ENCODE measurements at places on chromosomes 4 and X.
A peak's percentile ranks its signal among the peaks of the same experiment; 100 is the strongest.

- DNase-seq: no peak
Observed at GRCh38 chr4:76616526-76616925, 181.5 kb downstream of the SHROOM3 start.

- DNase-seq: no peak
Observed at GRCh38 chr4:32147446-32148085, 1427.4 kb downstream of the PCDH7 start.

GRCh38 chrX:121932688-121933087, 885.3 kb downstream of the GLUD2 start:
- DNase-seq: no peak

GRCh38 chr4:184940500-184940899, 77.8 kb upstream of the HELT start:
- no peak for DNase-seq

DNA sequence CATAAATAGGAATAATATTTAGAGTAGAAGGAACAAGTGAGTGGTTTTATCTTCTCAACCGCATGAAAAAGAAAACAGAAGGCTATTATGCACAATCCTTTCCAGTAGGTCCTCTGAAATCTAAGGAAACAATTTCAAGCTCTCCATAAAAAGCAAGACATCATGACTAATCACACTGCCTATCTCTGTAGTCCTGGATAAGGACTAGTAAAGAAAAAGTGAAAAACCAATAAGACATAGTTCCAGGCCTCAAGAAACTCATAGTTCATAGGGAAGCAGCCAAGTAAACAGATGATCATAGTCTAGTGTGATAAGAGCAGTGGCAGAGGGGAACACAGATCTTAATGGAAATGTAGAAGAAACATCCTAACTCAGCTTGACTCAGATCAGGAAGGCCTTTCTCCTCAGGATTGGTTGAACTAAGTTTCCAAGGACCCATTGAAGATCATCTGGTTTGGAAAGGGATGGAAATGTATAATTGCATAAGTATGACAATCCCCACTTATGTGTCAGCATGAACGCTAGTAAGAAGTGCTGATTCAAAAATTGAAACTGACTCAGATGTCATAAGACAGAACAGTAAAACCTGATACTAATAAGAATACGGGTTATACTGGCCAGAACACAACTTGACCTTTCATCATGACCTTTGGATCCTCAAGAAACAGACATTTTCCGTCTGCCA, 155.3 kb downstream of the GRIA3 start:
- no peak for DNase-seq

GRCh38 chrX:12789976-12790375, 1.2 kb upstream of the PRPS2 start:
- no peak for DNase-seq

- no peak for DNase-seq
Observed at GRCh38 chrX:40145923-40146261, 48.1 kb upstream of the BCOR start.

DNA sequence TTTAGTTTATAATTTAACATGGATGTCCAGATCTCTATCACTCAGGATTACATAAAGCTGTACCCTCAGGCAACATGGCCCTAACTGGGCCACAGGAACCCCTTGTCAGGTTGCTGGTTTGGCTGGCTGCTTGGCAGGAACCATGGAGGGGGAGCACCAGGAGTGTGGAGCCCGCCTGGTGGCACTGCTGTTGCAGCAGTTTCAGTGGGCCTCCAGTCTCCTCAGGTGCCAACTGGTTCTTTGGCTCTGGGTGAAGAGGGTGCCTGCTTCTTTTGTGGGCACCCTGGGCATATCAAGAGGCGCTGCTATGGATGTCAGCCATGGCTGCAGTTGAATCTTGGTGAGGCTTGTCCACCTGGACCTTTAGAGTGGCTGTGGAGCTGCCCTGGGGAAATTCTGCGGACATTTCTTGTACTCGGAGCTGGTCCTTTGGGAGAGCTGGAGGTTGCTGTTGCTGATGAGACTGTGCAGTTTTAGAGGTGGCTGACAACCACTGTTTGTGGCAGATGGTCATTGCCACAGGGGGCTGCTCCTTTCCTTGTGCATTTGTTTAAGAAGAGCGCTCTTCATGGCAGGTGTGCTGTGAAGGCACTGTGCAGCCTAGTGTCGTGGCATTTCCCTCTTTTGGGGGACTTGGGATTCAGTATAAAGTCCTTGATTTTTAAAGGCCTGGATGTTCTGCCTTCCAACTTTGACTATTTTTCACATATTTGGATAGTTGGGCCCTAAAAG, 10.3 kb upstream of the SMIM14 start:
- no peak for DNase-seq

DNA sequence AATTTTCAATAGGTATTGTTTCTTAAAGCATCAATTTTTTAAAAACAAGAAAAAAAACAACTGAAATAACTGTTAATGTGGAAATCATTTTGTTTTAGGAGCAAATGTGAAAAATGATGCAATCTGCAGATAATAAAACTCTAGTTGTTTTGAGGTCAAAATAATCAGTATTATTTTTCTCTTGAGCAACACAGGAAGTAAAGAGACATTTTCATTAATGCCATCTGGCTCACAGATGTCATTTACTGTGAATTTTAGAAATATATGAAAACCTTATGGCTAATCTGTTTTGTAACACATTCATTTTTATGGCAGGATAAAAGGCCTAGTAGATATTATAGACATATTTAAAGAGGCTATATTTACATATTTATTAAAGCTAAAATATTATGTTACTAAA, 141.6 kb downstream of the PCDH18 start:
- no peak for DNase-seq

GRCh38 chrX:118346258-118347094, 570 bp downstream of the WDR44 start:
- DNase-seq: peak; percentile 34

DNA sequence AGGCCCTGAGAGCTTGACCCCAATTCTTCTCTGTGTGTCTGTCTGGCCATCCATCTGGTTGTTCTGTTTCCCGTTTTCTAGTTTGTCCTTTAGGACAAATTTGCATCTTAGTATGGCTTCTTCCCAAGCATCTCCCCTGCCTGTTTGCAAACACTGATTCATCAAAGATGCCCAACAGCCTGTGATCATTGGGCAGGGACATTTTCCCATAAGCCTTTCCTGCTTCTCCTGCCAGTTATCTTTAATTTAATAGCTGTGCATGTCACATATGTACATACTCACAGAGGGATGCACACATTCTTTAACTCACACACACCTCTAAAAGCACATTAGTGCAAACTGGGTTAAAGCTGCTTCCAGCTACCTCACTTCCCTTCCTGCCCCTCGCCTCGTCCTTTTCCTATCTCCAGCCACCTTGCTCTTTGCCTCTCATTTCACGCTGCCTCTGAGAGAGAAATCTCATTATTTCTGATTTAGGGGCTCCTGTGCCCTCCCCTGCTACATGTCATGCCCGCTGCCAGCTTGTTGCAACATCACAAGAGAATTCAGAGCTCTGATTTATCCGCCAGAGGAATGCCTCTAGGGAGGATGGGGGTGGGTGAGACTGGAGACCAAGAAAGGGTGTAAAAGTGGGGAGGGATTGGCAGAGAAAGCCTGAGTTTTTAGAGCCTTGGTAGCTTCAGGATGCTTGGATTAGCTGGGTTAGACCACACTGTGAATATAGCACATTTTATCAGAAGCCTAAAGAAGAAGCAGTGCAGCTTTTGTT, 100.6 kb downstream of the NHS start:
- DNase-seq: no peak

All from activated naive CD4-positive, alpha-beta T cell (primary cell).